Brain microvascular endothelial cell (primary cell): ENCODE measurements at places on chromosomes 11 and 22.

- peak; percentile 97 for DNase-seq
Measured at GRCh38 chr11:27234043-27234668, 128.9 kb downstream of the CCDC34 start.

DNA sequence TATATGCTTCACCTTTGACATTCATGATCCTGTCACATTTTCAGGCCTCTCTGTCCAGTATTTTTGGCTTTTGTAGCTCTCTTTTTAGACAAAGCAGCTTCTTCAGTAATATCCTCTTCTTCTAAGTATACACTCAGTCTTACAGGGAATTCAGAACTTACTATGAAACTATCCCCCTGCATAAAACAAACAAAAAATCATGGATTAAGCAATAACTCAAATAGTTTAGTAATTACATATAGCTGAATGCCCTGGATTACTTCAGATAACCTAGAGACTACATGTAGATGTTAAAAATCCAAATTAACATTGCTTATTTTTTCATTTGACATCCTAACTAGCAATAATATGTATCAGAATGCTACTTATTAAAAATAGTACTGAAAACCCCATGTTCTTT, 5.2 kb downstream of the TAF1D start:
- DNase-seq: no peak

DNA sequence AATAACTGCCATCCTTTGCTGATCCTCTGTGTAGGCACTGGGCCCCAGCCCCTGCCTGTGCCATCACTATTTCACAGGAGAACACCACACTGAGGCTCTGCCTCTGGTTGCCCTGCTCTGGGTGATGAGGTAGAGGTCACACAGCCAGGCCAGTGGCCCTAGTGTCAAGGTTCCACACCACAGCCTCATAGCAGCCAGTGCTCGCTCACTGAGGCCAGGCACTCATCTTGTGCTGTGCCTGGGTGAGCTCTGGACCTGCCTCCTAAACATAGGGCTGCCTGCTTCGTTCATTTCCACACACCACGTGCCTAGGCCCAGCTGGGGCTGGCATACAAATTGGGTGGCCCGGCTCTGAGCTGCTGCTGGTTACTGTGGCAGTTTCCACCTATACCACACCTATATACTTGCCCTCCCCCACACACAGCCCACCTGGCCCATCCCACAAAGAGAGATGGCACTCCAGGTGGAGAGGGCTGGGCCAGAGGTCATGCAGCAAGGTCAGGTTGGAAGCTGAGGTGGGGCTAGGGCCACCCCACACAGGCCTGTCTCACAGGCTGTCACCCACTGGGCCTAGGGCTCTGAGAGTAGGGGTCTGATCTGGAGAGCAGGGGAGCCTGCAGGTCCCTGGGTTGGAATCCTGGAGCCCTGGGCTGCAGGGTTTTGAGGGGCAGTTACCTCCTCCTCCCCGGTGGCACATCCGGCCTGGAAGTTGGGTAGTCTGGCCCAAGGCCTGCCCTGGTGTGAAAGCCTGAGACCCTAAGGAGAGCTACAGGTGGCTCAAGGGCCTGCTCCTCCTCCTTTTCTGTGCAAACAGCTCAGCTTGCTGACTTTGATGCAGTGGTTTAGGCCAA, 11.2 kb downstream of the KCNQ1OT1 start:
- DNase-seq: no peak

- DNase-seq: peak; percentile 61
Measured at GRCh38 chr11:119615003-119615881, 113.8 kb downstream of the NECTIN1 start.

GRCh38 chr11:38191101-38191500, 1593.1 kb upstream of the RAG2 start:
- DNase-seq: no peak

GRCh38 chr22:50207383-50208140, 6.8 kb downstream of the SELENOO start:
- no peak for DNase-seq

GRCh38 chr11:61571337-61571736, 9.5 kb downstream of the SYT7 start:
- DNase-seq: no peak

DNA sequence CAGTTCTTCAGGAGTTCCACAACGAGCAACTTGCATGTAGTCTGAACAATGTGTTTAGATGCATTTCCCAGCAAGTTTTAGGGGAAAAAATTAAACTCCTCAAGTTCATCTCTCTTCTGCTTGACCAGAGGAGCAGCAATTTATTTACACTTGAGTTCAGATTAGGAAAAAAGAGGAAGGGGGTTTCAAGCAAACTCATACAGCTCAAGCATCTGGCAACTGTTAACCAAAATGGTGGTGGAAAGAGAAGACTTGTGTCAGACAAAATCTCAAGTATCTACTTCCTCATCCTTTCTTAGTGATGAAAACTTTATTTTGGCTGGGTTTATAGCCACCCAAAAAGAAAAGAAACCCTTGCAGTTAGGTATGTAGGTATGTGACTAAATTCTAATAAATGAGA, 29.1 kb upstream of the PICALM start:
- no peak for DNase-seq

- DNase-seq: no peak
Measured at GRCh38 chr11:16596231-16596630, 142.2 kb upstream of the C11orf58 start.

GRCh38 chr11:124707829-124708228, 31.9 kb upstream of the NRGN start:
- DNase-seq: no peak

DNA sequence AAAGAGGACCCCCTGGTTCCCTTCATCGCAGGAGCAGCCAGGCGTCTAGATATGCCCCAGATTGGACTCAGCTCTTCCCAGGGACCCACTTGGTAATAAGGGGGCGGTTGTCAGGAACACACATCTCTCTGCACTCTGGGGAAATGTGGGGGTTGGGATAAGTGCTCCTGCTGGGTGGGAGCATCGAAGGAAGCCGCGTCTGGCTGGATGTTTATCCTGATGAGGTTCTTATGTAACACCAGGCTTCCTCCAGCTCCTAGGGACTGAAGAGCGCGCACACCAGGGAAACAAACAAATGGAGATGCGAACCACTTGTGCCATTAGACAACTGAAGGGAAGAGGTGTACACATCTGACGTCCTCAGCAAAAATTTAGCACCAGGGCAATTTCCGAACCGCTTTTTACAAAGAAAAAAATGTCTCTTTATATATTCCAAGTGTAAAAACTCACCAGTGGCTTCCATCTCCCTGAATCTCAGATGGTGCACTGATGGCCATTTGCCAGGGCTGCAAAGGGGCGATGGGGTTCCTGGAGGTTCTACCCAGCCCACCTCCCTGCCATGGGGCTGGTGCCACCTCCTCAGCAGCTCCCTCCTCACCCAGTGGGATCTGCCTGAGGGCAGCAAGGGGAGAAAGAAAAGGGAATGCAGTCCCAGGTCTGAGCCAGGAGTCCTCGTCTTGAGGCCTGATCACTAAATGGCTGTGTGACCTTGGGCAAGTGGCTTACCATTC, 89.4 kb downstream of the PKNOX2 start:
- no peak for DNase-seq

DNA sequence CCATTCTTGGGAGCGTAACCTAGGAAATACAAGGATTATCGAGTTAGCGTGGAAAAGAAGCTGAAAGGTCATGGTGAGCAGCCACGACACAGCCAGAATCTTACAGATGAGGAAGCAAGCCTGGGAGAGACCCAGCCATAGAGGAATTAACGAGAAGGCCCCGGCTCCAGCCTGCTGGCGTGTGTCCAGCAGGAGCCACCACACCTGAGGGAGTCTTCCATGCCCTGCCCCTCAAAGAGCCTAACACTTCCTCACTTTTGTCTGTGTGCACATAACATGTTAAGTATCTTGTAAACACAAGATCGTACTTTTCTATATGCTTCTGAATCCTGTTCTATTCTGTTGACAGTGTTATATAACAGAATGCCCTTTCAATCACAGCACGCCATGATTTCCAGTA, 18.1 kb downstream of the CECR2 start:
- no peak for DNase-seq

GRCh38 chr11:26329206-26329605, 2.7 kb upstream of the ANO3 start:
- DNase-seq: no peak

GRCh38 chr22:27876684-27877083, 42.4 kb downstream of the PITPNB start:
- DNase-seq: peak; percentile 51

- no peak for DNase-seq
Measured at GRCh38 chr22:47047321-47048122, 285.1 kb downstream of the TBC1D22A start.

- DNase-seq: no peak
Measured at GRCh38 chr11:46491661-46492330, 100.2 kb upstream of the CHRM4 start.

DNA sequence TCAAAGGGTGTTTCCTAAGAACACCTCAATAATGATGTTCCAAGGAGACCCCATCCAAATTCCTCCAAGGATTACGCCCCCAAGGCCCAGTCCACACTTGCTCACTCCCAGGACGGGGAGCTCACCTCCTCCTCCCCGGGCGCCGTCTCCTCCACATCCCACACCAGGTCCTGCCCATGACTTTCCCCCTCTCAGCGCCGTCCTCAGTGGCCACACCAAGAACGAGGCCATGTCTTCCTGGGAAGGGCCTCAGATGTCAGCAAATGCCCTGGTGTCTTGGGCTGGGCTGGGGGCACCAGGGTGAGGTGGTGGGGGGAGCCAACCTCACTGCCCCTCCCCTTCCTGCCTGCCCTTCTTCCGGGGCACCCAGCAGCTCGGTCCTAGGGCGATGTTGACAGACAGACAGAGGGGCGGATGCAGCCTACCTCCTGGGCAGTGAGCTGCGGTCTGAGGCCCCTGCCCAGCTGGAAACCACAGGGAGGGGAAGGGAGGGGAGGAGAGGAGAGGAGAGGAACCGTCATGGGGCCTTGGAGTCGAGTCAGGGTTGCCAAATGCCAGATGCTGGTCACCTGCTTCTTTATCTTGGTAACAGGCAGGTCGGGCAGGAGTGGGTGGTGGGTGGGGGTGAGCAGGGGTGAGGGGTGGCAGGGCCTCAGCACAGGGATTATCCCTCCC, at the start of the genes C11orf21 and TSPAN32:
Gene C11orf21, minus strand, starts transcription at position 288 of the 675 bp plus-strand sequence. Its CDS starts 110 bp downstream, at position 178.
Gene TSPAN32, plus strand, starts transcription at position 383 of the 675 bp plus-strand sequence. Its CDS starts 137 bp downstream, at position 520.
- DNase-seq: no peak

DNA sequence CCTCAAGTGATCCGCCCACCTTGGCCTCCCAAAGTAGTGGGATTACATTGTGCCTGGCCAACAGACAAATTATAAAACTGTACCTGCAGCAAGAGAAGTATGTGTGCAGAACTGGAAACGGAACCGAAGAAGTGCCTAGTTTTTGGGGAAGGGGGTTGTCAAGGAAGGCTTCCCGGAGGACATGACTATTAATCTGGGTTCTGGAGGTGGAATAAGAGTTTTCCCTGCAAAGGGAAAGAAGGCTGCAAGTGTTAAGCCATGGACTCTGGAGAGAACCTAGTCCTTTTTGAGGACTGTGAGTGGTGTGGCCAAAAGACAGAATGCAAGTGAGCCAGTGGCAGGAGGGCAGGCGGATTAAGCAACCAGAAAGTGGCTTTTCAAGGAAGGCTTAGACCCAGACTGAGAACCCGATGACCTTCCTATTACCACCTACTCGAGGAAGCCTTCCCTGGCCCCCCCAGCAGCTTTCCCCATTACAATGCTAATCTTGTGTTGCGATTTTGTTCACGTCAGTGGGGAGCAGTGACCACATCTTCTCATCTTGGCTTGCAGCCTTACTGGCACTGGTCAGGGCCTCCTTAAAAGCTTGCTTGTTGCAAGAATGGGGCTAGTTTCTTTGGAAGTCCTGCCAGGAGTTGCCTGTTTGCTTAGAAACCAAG, 5.7 kb upstream of the SEPTIN3 start:
- DNase-seq: no peak

- DNase-seq: no peak
Measured at GRCh38 chr22:36929621-36930020, 16.2 kb downstream of the CSF2RB start.

DNA sequence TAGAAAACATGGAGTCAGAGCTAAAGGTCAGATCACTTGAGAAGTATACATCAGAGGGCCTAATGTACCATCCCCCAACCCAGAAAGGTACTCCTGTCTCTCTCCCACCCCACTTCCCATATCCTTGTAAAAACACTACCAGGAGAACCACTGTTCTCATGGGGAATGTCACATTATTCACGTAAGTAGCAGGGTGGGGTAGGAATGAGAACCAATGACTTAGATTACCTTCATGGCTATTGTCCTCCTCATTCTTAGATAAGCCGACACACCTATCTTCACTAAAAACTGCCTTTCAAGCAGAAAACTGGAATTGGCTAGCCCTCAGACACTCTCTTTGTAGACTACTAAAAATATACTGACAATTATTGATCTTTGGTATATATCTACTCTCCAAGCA, 63.6 kb downstream of the CEP57 start:
- DNase-seq: no peak

DNA sequence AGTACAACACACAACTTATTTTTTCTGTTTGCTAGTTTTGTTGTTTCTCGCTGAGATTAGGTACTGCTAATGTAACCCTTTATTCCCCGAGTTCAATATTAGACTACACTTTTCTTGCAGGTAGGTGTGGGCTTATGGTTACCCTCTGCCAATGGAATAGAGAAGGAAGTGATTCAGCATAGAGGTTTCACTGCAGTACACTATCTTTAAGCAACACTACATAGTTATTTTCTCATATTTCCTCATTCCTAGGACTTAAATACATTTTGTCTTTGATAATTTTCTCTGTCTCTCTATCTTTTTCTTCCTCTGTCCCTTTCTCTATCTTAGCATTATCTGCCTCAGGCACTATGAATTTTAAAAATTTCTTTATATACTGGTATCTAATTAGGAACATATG, 791.0 kb downstream of the FAM181B start:
- no peak for DNase-seq

DNA sequence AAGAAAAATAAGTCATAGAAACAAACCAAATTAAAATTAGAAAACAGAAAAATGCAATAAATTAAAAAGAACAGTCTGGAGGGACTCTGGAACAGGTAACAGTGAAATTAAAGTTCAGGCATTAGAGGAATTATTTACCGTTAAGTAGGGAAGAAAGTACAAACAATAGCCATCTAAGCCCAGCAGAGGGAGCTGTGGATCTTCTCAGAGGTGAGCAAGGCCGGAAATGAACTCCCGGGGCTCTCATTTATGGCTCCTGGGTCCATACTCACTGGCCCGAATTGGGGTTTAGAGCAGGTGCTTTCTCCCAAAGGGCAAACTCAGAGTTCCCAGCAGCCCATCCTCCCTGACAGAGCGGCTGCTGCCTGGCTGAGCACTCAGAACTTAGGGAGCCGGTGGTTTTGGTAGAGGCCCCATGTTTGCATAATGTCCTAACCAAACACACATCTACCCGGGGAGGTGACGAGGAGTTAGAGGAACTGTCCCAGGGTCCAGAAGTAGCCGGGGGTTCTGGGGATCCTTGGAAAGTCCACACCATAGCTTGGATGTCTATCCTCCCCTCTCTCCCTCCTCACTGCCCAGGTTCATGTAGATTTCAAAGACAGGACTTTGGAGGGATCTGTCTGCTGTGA, 87.8 kb upstream of the VPREB1 start:
- peak; percentile 62 for DNase-seq

GRCh38 chr11:5265832-5266231, 3.9 kb downstream of the HBE1 start:
- no peak for DNase-seq

GRCh38 chr11:103736315-103737036, 300.0 kb upstream of the DDI1 start:
- DNase-seq: no peak

GRCh38 chr22:46575911-46576555, 38.6 kb upstream of the CELSR1 start:
- DNase-seq: no peak

- DNase-seq: no peak
Measured at GRCh38 chr11:100484948-100485347, 202.1 kb upstream of the ARHGAP42 start.
